ENCODE measurements at places on chromosomes 6 and 20.

DNA sequence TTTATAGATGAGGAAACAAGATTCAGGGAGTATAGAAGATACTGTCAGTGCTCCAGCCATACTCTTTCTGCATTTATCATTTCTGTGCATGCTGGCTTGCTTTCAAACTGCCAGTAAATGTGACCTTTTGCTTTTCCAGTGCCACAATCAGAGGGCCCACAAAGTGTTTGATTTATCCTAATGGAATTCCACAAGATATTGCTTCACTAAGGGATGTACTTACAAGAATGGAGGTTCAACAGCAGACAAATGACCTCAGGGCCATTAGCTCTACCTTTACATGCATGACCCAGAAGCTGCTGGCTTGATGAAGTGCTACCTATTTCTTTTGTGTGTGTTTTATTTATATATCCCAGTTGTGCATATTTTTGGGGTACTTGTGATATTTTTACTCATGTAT is 171.5 kb upstream of the GRIK2 start:
- DNase-seq, result no peak

DNA sequence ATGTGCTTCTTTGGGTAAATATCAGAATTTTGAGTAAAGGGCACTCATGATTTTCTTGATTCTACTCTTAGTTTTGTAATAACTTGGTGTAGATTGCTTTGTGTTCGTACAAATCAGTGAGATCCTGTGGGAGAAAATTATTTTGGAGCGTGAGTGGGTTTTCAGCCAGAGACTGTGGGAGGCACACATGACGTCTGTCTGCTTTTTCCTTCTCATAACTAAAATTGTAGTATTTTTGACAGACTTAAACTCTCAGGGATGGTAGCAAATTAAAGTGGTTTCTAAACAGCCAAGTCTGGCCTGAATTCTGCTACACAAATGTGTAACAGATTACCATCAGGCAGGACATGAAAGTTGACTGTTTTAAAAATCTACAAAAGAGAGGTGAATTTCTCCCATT is 222.6 kb downstream of the OTOR start:
- DNase-seq, result no peak

GRCh38 chr20:8587251-8587650 is 455.2 kb downstream of the PLCB1 start:
- no peak for DNase-seq

GRCh38 chr6:7062451-7063162 is 45.2 kb upstream of the RREB1 start:
- no peak for DNase-seq

Measured in amygdala (tissue), 56 donors.